Activated naive CD8-positive, alpha-beta T cell treated with anti-CD3 and anti-CD28 coated beads for 36 hours (primary cell): ENCODE measurements at places on chromosomes 12 and 14.
A peak's percentile ranks its signal among the peaks of the same experiment; 100 is the strongest.

GRCh38 chr12:115261691-115262398 lies 577.9 kb upstream of the TBX3 start:
- no peaks in the 10 kb centered on the region for H3K4me1 ChIP-seq
- no peaks in the 10 kb centered on the region for H3K27me3 ChIP-seq
- no peak overlapping the region for H3K4me3 ChIP-seq
- DNase-seq, result no peak
- no peaks in the 10 kb centered on the region for H3K36me3 ChIP-seq

GRCh38 chr14:20802341-20803084 lies at the start of gene RNASE1:
Gene RNASE1, minus strand, starts transcription at chr14:20802844. Its CDS starts 776 bp downstream, at chr14:20802068.
- H3K4me1 ChIP-seq, result no peaks in the 10 kb centered on the region
- H3K36me3 ChIP-seq, result no peaks in the 10 kb centered on the region
- H3K27me3 ChIP-seq, result peaks cover 6% of the 10 kb centered on the region
- H3K27ac ChIP-seq, result no peak within 1 kb of the TSS

DNA sequence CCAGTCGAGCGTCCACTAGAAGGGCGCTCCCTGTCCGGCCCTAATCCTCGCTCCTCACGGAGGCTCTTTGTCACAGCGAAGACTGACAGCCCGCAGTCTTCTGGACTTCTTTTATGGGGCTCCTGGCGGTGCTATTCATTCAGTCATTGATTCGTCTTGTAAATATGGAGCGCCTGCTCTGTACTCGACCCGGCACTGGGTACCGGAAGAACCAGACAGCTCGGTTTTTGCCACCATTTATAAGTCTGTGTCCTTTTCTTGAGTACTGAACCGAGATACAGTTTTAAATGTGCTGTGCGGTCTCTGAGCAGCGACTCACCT lies 570 bp downstream of the DMAC2L start:
- peaks cover 51% of the 10 kb centered on the region for H3K4me1 ChIP-seq
- H3K27me3 ChIP-seq, result no peaks in the 10 kb centered on the region
- peak overlapping the region; percentile 91 for H3K4me3 ChIP-seq
- peak overlapping the region; percentile 98 for H3K27ac ChIP-seq
- DNase-seq, result no peak
- peaks cover 47% of the 10 kb centered on the region for H3K36me3 ChIP-seq

- H3K36me3 ChIP-seq, result peaks cover 38% of the 10 kb centered on the region
- no peak for DNase-seq
- no peaks in the 10 kb centered on the region for H3K27me3 ChIP-seq
- no peak overlapping the region for H3K27ac ChIP-seq
- H3K4me1 ChIP-seq, result peaks cover 3% of the 10 kb centered on the region
These were observed 5.7 kb downstream of the NUP37 start for GRCh38 chr12:102114212-102114611.

GRCh38 chr12:53230108-53230845 lies 1.7 kb downstream of the RARG start:
- H3K27me3 ChIP-seq, result no peaks in the 10 kb centered on the region
- peaks cover 55% of the 10 kb centered on the region for H3K4me1 ChIP-seq
- peak overlapping the region; percentile 13 for H3K4me3 ChIP-seq
- H3K36me3 ChIP-seq, result peaks cover 6% of the 10 kb centered on the region
- H3K27ac ChIP-seq, result no peak overlapping the region

GRCh38 chr12:17110316-17110715 lies 504.4 kb upstream of the LMO3 start:
- DNase-seq, result no peak
- H3K4me1 ChIP-seq, result no peaks in the 10 kb centered on the region
- no peak overlapping the region for H3K4me3 ChIP-seq
- H3K27ac ChIP-seq, result no peak overlapping the region
- H3K27me3 ChIP-seq, result no peaks in the 10 kb centered on the region

DNA sequence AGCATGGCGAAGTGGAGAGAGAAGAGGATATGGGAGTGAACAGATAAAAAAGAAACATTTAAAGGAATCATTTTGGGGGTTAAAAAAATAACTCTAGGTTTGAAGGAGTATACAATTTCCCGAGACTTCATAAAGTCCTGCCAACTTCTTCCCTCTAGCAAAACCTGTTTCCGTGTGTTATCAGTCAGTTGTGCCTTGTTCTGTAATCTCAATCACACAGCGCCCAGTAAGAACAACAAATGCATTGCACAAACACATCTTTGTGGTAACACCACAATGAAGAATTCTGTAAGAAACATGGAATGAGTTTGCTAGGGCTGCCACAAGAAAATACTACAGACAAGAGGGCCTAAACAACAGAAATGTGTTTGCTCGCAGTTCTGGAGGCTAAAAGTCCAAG lies 144.7 kb upstream of the FUT8 start:
- H3K27ac ChIP-seq, result no peak overlapping the region
- H3K36me3 ChIP-seq, result no peaks in the 10 kb centered on the region
- H3K27me3 ChIP-seq, result no peaks in the 10 kb centered on the region
- DNase-seq, result no peak
- no peak overlapping the region for H3K4me3 ChIP-seq

DNA sequence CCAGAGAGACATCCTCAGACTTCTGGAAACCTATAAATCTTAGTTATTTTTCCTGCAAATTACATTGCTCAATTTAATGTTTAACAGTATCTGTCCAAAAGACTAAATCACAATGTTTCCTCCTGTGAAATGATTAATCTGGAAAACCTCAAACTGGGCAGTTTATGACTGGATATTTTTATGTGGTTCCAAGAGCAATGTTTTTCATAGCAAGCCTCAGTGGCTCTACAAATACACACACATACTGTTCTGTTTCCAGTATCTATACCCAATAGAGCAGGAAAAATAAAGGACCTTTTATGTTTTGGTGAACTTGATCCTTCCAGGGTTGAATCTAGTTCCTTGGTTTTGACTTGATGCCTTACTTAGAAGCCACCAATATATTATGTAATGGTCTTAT lies 9.2 kb downstream of the NID2 start:
- DNase-seq, result no peak
- no peaks in the 10 kb centered on the region for H3K36me3 ChIP-seq
- no peaks in the 10 kb centered on the region for H3K4me1 ChIP-seq
- H3K4me3 ChIP-seq, result no peak overlapping the region
- H3K27me3 ChIP-seq, result peaks cover 8% of the 10 kb centered on the region

DNA sequence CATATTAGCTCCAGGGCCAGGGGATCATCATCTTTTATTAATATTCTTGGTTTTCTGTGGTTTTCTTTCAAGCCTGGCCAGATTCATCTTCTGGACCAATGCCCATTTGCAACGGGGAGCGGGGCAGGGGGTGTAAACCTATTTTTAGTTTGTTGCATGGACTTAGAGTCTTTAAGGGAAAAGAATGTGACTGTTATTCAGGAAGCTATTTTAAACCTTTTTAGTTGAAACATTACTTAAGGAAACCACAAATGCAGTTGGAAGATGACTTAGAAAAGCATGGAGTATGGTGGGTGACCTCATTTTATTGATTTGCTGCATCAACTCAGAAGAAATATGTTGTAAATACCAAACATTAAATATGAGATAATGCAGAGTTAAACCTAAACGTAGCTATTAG lies 368.4 kb upstream of the E2F7 start:
- H3K4me3 ChIP-seq, result no peak overlapping the region
- no peaks in the 10 kb centered on the region for H3K27me3 ChIP-seq
- no peaks in the 10 kb centered on the region for H3K4me1 ChIP-seq
- DNase-seq, result no peak
- H3K27ac ChIP-seq, result no peak overlapping the region
